LHCN-M2 (cell line): ENCODE measurements at places on chromosomes 16 and 17. TPM values are rescaled to one million over a fixed set of nuclear protein-coding genes. Genes with fewer than 3 reads are reported as not detected.
A peak's percentile ranks its signal among the peaks of the same experiment; 100 is the strongest.

GRCh38 chr17:68349157-68349556, 57.9 kb downstream of the ARSG start:
- DNase-seq: no peak

DNA sequence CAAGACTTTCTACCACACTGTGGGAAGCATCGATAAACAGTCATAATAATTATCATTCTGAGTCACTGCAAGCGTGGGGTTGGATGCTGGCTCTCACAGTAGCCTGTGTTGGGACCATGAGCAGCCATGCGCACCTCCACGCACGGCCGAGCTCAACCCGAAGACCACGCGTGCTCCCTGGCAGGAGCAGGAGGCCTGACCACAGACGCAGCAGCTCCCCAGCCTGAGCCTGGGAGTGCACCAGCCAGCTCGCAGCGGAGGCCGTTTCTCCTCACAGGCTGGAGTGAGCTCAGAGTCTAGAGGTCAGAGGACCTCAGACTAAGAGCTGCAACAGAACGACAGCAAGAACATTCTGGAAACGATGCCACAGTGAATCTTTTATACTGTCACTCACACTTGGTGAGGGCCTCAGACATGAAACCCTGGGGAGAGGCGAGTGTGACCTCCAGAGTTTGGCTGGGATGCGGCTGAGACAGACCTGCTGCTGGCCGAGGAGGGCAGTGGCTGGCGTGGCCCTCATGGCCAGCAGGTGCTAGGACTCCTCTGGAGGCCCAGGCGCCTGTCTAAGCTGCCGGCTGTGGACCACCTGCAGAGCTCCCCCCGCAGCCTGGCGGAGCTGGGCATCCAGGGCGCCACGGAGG, 6.0 kb downstream of the NDUFAF8 start:
- DNase-seq: no peak

GRCh38 chr16:3637371-3637923, 17.0 kb upstream of the DNASE1 start:
- DNase-seq: no peak

GRCh38 chr16:12341966-12342365, 365.4 kb downstream of the SNX29 start:
- peak; percentile 11 for DNase-seq

DNA sequence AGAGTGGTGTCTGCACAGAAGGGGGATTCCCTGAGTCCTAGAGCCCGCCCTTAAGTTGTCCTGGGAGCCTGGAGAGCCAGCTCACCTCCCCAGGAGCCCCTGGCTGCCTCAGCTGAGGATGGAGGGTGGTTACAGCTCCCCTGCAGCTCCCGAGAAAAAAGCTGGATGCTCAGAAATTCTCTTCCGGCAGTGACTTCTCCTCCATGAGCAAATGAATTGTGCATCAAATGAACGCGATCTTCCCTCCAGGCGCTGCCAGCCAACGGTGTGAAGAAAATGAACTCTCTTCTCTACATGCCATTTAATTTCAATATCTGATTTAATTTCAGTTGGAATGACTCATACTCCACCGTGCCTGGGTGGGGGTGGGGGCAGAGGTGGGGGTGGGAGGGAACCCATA, 14.3 kb upstream of the C16orf74 start:
- no peak for DNase-seq

IGSF6 gene
- total RNA-seq: not detected in 2 replicates

DNA sequence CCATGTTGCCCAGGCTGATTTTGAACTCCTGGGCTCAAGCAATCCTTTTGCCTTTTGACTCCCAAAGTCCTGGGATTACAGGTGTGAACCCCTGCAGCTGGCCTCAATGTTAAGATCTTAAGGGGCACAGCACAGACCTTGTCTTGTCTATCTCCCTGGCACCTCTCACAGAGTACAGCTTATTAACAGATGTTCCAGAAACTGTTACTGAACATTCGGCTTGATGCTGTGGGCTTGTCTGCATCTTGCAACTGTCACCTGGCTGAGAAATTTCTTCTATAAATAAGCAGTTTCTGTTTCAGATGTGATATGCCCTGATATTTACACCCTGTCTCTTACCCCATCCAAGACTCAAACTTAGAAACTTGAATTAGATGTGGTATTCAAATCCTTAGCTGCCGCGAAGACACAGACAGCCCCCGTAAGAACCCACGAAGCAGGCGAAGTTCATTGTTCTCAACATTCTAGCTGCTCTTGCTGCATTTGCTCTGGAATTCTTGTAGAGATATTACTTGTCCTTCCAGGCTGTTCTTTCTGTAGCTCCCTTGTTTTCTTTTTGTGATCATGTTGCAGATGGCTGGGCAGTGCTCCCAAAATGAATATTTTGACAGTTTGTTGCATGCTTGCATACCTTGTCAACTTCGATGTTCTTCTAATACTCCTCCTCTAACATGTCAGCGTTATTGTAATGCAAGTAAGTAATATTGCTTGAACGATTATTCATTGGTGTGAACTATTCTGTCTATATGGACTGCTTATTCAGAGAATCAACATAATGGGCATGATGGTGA, at the start of gene TNFRSF17:
TSS of gene TNFRSF17 (plus strand) at position 450 of the 791 bp plus-strand sequence. CDS start at position 565, 115 bp downstream.
- DNase-seq: no peak
